ENCODE measurements at places on chromosomes 16 and 17. TPM values are rescaled to one million over a fixed set of nuclear protein-coding genes. Genes with fewer than 3 reads are reported as not detected.

Gene CEP131
- 30.2 TPM for total RNA-seq

Gene ATMIN
- total RNA-seq: 46.7 TPM

Gene SLFN14
- not detected for total RNA-seq

Gene RPH3AL
- 17.0 TPM for total RNA-seq
